ENCODE measurements at places on chromosomes 7 and 10.

- no peak for DNase-seq
Observed at GRCh38 chr7:69510114-69510513, 88.2 kb upstream of the AUTS2 start.

- no peak for DNase-seq
Observed at GRCh38 chr7:69994886-69995542, 396.7 kb downstream of the AUTS2 start.

DNA sequence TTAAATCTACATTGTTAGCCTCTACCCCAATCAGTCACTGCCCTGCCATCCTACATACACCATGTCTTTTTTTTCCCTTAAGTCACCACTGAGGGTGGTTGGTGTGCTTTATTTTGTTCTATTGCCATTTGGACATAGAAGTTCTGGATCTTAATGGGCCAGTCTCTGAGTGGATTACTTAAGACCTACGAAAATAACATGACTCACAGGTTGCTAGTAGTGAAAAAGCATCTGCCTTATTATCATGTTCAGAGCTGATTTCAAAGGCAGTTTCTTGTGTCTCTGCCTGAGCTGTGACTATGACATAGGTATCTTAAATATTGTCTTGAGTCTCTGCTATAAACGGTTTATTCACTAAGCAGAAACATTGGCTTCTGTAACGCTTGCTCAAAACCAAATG is 410.8 kb downstream of the MDFIC start:
- DNase-seq, result no peak

- DNase-seq, result peak; percentile 34
Observed at GRCh38 chr7:55536619-55537457, 35.5 kb downstream of the VOPP1 start.

- no peak for DNase-seq
Observed at GRCh38 chr7:24939416-24939815, 40.6 kb downstream of the OSBPL3 start.

DNA sequence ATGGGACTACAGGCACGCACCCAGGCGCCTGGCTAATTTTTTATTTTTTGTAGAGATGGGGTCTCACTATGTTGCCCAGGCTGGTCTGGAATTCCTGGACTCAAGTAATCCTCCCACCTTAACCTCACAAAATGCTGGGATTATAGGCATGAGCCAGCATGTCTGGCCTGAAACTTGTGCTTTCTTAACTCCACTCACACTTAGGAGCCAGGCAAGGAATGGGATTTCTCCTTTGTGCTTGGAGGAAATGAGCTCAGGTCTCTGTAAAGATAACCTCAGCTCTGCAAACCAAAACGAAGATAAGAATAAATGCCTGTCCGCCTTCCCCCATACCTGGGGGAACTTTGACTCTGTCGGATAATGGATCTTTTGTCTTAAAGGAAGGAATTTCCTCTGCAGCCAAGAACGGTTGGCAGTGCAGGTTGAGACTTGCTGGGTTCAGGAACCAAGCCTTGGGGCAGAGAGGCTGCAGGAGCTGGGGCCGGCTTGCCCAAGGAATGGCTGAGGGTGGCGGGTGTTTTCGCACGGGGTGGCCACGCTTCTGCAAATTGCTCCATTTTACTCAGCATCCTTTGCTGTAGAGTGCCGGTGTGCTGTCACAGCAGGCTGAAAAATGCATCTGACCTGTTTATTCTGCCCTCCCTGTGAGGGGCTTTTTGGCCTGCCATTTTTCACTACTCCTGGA is 174.2 kb downstream of the KIAA1217 start:
- no peak for DNase-seq

GRCh38 chr10:47022311-47023131 is 111.3 kb downstream of the PTPN20 start:
- no peak for DNase-seq

- no peak for DNase-seq
Observed at GRCh38 chr7:113825832-113826231, 93.0 kb downstream of the PPP1R3A start.

- DNase-seq, result no peak
Observed at GRCh38 chr7:15488401-15488800, 73.4 kb downstream of the AGMO start.

- no peak for DNase-seq
Observed at GRCh38 chr7:120825576-120825975, 32.4 kb downstream of the TSPAN12 start.

GRCh38 chr7:100731937-100732636 is 1.3 kb upstream of the ZAN start:
- DNase-seq, result no peak

- DNase-seq, result no peak
Observed at GRCh38 chr7:148733496-148733895, 34.8 kb downstream of the CUL1 start.

DNA sequence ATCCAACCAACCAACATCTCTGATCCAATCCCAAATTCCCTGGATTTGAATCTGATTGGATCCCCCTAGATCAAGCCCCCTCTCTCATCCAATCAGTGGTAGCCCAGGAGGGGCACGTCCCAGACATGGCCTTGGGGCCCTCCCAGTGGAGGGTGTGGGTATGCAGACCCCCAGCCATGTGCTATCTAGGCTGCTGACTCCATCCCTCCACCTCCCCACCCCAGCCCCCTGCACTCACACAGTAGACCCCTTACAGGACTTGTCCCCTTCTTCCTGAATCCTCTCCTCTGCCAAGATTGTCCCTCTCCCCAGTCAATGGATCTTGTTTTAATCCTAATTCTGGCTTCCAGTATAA is 153.4 kb downstream of the OAT start:
- no peak for DNase-seq

GRCh38 chr10:78038105-78038504 is 4.4 kb downstream of the RPS24 start:
- DNase-seq, result no peak

DNA sequence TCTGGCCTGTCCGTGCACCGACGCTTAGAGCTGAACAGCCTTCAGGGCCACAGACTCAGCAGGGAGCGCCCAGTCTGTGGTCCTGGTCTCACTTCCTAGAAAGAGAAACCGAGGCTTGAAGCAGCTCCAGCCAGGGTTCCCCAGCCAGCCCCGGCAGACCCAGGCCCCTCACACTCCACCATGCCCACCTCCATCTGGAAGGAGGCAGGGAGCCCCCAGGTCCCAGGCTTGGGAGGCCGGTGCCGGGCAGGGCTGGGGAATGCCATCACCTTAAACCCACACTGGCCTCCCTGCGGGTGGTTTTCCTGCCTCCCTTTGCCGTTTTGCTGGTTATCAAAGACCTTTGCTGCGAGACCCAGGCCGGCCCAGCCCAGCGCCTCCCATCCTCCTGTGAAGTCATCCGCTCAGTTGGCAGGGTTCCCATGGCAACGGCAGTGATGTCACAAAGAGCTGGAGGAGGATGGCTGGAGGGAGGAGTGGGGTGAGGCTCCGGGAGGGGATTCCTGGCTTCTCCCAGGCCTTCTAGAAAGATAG is 24.0 kb downstream of the ELFN1 start:
- DNase-seq, result no peak

DNA sequence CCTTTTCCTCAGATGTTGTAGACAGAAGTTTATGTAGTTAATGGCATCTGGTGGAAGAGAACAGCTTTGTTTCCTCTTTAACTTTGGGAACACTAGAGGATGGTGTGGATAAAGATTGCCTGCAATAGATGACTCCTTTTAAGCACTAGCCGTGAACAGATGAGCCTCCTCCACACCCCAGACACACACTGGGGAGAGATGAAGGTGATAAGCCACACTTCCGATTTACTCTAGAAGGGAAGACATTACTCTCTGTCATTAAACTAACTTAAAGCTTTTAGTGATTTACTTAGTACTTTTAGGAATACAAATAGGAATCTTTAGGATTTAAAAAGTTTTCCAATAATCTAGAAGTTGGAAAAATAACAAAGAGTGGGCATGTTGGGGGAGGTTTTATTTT is 6.8 kb downstream of the HSPA14 start:
- DNase-seq, result no peak

GRCh38 chr7:71659622-71660021 is 527.7 kb downstream of the GALNT17 start:
- DNase-seq, result no peak

DNA sequence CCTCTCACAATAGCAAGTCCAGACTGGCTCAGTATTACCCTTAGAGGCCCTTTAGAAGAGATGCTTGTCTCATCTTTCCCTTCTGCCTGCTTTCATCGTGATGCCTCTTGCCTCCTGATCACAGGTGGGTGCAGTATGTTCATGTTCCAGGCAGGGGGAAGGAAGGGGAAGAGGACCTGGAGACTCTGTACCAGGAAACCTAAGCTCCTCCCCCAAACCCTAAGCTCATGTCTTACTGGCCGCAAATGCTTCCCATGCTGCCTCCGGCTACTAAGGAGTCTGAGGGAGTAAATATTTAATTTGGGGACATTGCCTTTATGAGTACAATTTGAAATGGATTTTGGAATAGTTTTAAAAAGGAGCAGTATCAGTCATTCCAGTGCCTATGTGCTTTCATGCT is 192.6 kb downstream of the CDCA7L start:
- no peak for DNase-seq

DNA sequence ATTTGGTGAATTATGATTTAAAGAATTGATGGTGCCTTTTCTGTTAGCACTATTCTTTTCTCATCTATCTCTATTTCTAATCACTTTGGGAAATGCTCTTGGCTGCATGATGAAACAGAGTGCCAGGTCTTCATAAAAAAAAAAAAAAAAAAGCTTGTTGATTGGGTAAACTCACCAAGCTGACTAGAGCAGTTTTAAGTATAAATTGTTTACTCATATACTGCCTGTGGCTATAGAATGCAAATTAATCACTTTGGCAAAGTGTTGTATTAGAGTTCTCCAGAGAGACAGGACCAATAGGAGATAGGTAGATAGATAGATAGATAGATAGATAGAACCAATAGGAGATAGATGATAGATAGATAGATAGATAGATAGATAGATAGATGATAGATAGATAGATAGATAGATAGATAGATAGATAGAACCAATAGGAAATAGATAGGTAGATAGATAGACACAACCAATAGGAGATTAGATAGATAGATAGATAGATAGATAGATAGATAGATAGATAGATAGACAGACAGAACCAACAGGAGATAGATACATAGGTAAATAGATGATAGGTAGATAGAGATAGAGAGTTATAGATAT is 20.1 kb upstream of the TBXAS1 start:
- no peak for DNase-seq

- DNase-seq, result no peak
Observed at GRCh38 chr7:1224086-1224716, 8.5 kb upstream of the UNCX start.

DNA sequence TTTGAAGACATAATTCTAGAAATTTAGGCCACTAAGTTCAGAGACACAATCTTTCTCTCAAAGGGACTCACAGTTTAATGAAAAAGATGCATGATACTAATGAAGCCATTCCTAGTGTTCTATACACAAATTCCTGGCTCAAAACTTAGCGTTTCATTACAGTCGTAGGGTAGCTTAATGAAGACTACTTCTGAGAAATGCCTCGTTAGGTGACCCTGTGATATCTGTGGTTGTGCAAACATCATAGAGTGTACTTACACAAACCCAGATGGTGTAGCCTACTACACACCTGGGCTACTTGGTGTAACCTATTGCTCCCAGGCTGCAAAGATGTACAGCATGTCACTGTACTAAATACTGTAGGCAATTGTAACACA is 488 bp upstream of the CHCHD3 start:
- no peak for DNase-seq

- DNase-seq, result no peak
Observed at GRCh38 chr10:132469197-132469884, 68.2 kb upstream of the INPP5A start.

DNA sequence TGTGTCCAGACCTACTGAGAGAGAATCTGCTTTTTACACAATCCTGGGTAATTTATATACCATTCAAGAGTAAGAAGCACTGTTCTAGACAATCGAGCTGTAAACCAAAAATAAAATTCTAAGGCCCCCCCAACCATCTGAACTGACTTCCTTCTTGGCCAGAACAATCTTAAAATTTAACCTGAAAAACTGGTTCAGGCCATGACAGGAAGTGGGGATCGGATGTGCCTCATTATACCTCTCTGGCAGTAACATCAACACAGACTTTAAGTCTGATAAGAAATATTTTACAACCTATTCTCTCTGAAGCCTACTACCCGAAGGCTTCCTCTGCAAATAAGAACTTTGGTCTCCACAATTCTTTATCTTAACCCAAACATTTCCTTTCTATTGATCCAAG is 75.2 kb upstream of the KIF5B start:
- DNase-seq, result no peak

DNA sequence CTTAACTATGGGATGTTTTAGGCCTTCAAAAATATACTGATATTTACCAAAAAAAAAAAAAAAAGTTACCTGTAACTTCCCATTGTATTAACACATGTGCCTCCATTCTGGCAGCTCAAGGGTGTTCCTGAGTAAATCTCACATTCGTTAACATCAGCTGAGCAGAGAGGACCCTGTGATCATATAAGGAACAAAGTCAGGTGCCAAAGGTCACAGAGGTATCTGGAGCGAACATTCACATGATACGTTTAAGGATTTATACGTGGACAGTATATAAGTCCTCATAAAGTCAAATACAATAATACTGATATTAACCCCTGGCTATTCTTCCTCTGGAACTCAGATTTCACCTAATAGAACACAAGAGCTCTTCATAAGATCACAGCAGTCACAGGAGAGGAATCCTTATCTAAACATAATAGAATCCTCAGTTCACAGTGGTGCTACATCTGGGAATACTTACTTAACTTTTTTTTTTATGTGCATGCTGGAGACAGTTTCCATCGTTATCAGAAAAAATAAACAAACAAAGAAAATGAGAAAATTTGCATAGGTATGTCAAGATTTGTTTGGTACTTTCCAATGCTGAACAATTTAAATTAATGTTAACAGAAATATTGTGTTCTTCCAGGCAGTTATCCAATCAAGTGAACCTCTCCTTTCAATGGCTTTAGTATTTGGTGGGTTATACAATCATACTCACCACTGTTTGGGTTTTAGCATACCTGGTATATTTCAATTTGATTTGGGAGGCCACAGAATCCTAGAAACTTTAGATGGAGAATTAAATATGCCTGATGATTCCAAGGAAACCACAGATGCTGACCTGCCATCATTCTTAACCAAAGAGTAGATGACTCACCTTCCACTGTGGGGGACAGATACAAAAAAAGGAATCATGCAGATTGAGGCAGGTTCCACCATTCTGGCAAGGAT is 6.6 kb downstream of the CUBN start:
- DNase-seq, result no peak

GRCh38 chr7:30201161-30201666 is 66.4 kb downstream of the MTURN start:
- no peak for DNase-seq

DNA sequence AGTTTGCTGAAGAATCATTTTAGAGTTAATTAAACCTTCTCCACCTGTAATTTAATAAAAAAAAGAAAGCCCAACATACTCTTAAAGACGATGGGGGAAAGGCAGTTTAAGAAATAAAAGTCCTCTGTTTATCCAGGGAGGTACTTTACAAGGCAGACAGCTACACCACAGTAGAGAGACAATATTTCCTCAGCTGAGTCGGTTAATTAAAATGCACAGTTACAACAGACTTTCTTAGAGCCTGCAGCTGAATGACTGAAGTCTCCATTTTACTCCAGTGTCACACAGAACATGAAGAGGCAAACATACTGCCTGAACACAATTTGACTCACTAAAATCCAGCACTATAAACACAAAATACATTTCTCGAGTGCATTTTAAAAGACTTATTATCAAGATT is 15.1 kb downstream of the LRRTM3 start:
- no peak for DNase-seq

GRCh38 chr10:72318418-72319262 is 36.1 kb downstream of the DNAJB12 start:
- peak; percentile 53 for DNase-seq

- DNase-seq, result no peak
Observed at GRCh38 chr7:2082139-2082998, 150.4 kb downstream of the MAD1L1 start.

- no peak for DNase-seq
Observed at GRCh38 chr10:61733358-61733940, 70.7 kb downstream of the CABCOCO1 start.

Measured in CD8-positive, alpha-beta T cell (primary cell).